ENCODE measurements at places on chromosomes 13 and 19. TPM values are rescaled to one million over a fixed set of nuclear protein-coding genes. Genes with fewer than 3 reads are reported as not detected.

DNA sequence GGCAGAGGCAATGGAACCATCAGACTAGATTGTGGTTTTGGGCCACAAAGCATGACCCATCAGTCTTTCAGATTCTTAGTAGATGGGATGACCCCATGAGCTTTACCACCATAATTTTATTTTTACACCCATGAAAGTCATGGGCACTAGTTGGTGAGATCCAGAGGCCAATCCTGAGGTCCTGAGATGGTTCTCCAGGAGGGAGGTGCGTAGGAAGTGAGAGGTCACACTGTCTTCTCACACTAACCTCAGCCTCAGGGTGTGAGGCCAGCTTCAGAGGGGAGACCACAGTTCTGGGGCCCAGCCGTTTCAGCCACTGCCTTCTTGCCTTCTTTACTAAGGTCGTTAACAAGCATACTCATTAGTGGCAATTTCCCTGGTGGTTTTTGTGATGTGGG is 106.4 kb downstream of the AKAP11 start:
- H3K27me3 ChIP-seq = no peaks in the 10 kb centered on the region
- H3K27ac ChIP-seq = no peak overlapping the region
- no peaks in the 10 kb centered on the region for H3K36me3 ChIP-seq
- no peak overlapping the region for H3K4me3 ChIP-seq
- H3K4me1 ChIP-seq = no peaks in the 10 kb centered on the region

DNA sequence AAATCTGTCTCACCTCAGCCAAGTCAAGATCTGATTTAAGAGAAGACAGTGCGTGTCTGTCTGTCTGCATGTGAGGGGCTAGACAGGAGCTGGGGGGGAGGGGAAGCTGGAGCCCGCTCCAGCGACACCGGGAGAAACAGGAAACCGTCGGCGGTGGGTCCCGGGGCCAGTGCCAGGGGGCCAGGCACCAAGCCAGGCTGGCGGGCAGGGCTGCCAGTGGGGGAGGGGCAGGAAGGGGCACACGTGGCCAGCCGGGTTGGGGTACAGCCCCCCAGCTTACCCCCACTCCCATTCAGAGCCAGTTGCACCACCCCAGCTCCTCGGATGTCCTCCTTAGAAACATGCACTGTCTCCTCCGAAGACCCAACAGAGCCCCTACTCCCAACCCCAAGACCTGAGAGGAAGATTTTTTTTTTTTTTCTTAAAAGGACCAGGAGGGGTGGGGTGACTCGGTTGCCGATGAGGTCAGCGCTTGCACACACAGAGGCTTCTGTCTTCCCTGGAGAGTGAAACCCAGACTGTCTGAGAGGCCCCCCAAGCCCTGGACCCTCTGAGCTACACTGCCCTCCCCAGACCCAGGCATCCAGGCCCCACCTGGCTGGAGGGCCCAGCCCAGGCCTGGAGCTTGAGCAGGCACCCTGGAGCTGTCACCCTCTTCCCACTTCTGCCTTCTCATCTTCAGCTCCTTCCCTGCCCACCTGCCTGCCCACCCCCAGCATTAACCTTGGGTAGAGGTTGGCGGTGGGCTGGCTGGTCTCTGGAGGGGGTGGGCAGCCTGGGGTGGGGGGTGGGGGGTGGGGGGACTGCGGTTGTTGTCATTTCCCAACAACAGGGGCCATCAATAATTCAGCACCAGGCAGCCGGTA is 4.0 kb downstream of the ERF start:
- H3K4me1 ChIP-seq = peaks cover 12% of the 10 kb centered on the region
- H3K27ac ChIP-seq = peak overlapping the region; percentile 73
- peak; percentile 64 for DNase-seq
- H3K27me3 ChIP-seq = no peaks in the 10 kb centered on the region

Gene CAPN12
- 7.1 TPM for total RNA-seq

Gene LRRC25
- 38.0 TPM for total RNA-seq

Gene LGI4
- 3.5 TPM for total RNA-seq

Data from lung (tissue), 17 donors.